Tibial nerve (tissue), 4 donors: ENCODE measurements at places on chromosomes 7 and 10.

DNA sequence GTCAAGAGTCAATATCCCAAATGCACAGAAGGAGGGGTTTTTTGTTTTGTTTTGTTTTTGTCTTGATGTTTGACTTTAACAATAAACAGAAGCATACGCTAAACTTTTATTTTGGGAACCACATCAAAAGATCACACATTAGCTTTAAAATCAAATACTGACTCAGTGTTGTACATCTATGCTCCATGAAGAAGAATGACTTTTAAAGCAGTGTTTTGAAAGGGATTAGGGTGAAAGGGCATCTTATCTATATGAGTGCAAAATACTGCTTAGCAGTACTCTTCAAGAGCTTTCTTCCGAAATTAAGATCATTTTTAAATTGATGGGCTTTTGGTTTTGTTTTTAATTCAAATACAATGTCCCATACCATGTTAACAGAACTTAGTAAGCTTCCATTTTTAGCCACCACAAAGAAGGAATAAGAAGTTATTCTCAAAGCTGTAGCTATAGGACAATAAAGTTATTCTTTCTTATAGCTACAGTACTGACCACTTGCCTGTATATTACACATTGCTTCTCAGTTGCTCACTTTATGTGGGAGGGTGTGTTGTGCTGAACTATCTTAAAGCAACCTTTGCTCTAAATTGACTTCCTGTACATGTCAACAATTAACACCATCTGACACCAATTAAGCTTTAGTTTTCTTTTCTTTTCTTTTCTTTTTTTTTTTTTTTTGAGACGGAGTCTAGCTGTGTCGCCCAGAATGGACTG is 144.3 kb upstream of the KAT6B start:
- DNase-seq, result no peak

DNA sequence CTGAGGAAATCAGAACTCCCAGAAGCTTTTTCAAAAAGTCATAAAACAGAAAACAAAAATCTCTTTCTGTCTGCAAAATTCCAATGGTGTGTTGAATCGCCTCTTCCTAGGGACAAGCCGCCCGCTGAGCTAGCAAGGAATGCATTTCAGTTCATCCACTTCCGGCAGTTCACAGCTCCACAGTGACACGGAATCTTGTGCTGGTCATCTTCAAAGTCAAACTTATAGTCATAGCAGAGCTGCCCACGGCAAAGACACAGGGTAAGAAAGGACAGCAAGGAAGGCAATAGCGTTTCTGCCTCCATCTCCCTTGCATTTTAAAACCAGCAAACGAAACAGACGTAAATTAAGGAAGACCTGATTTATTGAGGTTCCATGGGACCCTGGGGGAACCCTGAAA is 111.2 kb downstream of the GALNT11 start:
- DNase-seq, result no peak

GRCh38 chr7:50614721-50615518 is 49.7 kb upstream of the DDC start:
- no peak for DNase-seq

DNA sequence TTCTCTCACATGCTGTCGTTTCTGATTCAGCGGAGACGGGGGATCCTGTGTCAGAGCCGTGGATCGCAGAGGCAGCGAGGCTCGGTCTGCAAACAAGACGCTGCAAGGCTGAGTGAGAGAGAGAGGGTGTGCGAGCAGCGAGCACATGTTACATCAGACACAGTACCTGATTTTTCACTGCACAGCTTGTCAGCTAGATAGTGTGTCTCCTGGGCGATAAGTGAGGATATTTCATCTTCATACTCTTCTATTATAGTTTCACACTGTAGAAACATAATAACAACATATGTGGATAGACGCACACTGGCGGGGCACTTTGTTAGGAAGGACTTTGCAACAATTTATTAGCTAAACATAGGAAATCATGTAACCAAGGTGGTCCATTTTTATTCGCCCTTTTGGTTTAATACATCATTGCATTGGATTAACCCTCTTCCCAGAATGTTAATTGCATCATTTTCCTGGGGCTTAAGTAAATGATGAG is 39.5 kb downstream of the CNPY1 start:
- DNase-seq, result no peak

GRCh38 chr10:32650246-32650655 is 204.3 kb downstream of the CCDC7 start:
- no peak for DNase-seq

- DNase-seq, result no peak
These were observed 95.9 kb downstream of the PHF14 start for GRCh38 chr7:11069591-11069990.

DNA sequence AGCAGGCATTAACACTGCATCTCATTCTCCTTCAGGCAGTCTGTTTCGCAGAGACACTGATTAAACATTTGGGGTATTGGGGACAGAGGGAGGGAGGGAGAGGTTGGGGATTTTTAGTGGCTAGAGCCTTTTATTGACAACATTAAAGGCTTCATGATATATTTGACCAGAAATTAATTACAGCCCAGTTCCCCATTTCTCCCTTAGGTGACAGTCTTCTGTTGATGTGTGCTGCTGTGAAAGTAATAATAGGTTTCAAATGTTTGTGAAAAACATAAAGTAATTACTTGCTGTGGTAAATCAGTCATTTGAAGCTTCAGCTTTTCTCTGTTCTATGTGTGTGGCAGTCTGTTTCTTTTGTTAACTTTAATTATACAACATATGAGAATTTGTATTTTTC is 105.3 kb upstream of the LRGUK start:
- DNase-seq, result no peak

DNA sequence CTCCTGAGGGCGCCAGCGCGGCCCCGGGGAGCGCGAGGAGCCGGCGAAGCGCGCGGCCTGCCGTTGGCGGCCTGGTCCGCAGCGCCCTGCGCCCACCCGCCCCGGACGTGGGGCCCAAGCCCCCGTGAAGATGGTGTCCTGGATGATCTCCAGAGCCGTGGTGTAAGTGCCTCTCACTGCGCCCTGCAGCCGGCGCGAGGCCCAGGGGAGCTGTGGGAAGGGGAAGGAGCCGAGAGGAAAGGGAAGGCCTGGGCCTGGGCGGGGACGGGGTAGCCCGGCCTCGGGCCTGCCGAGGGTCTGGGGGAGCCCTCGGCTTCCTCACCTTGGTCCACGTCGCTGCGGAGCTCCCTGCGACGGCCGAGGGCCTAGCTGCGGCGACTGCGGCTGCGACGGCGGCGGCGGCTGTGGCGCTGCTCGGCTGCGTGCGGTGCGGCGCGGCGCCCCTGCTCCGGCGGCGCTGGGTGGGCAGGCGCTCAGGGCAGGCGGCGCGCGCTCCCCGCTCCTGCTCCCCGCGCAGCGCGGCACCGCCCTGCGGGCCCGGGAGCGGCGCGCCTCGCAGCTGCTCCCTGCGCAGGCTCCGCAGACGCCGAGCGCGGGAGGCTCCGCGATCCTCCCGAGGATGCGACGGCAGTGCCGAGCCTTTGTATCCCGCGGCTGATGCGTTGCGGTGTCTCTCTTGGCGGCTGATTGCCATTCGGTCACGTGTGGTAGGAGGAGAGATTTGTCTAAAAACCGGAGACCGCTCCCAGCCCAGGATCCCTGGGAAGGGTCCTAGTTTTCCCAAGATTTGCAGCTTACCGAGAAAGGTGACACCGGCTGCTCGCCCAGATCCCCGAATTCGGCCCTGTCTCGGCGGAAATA is 445 bp downstream of the REEP3 start:
- DNase-seq, result peak; percentile 47

DNA sequence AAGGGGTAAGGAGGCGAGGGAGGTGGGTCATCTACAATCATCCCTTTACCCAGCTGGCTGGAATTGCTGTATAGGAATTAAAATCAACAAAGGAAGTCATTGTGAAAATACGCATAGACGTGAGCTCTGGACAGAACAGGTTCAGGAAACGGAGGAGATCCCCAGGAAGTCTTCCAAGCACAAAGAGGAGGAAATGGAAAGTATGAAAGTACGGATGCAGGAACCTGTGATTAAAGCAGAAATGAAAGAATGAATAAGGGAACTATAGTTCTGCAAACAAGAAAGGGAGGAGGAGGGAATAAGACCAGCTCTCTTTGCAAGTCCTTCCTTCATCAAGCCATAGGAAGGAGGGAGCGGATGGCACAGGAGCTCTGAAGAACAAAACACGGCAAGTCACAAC is 61.8 kb downstream of the PYROXD2 start:
- no peak for DNase-seq

GRCh38 chr7:1893036-1893435 is 223.0 kb downstream of the ELFN1 start:
- DNase-seq, result no peak

GRCh38 chr7:15580604-15581351 is 19.0 kb upstream of the AGMO start:
- DNase-seq, result no peak

DNA sequence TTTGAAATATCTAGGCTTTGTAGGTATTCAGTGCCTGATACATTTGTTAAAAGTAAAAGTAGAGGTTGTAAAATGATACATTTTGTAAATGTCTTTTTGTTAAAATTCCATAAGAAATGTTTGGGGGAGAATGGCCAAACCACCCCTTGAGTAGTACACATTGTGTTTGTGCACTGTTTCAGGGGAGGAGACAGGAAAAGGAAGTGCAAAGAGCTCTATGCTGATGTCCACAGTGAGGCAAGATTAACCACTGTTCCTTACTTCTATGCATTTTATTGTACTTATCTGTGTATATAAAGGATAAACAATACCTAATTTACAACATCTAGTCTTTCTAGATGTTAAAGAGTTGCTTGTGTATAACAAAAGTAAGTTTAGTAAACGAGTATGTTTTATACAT is 7.4 kb upstream of the CYCS start:
- no peak for DNase-seq

- no peak for DNase-seq
These were observed 17.2 kb upstream of the SLC26A4 start for GRCh38 chr7:107643407-107643806.

DNA sequence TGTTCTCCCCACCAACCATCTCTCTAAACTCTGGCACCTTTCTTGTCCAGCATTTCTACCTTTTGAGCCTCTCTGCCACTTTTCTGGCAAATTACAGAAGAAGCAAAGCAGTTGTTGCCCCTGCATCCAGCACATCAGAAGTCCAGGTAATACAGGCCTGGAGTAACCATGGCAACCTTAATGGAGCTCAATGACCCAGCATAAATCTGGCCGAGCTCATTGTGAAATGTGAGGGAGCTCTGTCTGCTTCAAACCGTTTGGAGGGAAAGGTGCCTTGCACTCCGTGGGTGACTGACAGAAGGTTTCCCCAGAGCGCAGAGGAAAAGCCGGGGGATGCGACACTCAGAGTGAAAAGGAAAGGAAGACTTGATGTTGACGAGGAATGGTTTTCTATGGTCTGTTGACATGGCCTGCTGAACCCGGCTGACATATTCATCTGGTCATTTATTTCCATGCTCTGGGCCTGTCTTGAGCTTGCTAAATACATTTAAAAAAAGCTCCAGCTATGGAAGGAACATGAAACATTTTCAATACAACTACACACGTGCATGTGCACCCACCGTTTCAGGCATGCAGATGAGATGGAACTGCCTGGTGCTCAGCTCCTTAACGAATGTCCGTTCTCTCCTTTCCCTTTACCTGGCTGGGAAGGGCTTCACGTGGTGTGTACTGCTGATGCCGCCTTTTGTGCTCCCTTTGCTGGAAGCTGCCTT is 74.9 kb downstream of the ADRA2A start:
- DNase-seq, result no peak

DNA sequence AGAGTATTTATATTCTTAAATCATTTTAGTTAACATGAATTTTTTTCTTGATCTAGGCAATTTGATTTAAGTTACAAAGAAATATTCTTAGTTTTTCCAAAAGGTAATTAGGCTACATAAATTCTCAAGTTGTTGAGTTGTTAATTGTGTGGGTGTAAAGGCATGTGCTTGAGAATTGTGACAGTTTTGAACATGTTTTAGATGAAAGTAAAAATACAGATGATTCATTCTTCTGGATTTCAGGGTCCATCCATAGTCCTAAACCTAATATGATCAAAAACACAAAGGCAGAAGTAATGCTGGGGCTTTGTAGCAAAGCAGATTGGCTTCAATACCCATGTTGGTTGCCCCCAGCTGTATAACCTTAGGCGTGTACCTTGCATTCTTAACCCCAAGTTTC is 127.9 kb downstream of the CPED1 start:
- no peak for DNase-seq
